ENCODE measurements at places on chromosomes 7 and 10.

GRCh38 chr10:87090779-87091178, 3.9 kb downstream of the GLUD1 start:
- DNase-seq = no peak

- no peak for DNase-seq
Measured at GRCh38 chr7:738723-739454, 11.8 kb upstream of the PRKAR1B start.

- no peak for DNase-seq
Measured at GRCh38 chr10:104512800-104513199, 128.3 kb upstream of the SORCS3 start.

GRCh38 chr7:1144269-1144771, 15.7 kb downstream of the ZFAND2A start:
- DNase-seq = no peak

DNA sequence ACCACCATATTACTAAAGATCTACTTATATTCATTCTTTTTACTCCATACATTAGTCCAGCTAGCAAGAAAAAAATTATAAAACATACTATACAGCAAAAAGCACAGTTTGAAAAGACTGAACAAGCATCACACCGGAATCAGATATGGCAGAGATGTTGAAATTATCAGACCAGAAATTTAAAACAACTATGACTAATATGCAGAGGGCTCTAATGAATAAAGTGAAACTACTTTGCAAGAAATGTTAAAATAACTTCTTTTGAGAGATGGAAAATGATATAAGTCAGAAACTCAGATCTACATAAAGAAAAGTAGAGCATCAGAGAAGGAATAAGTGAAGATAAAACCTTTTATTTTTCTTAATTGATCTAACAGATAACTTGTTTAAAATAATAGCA, 50.9 kb downstream of the SGCE start:
- no peak for DNase-seq

DNA sequence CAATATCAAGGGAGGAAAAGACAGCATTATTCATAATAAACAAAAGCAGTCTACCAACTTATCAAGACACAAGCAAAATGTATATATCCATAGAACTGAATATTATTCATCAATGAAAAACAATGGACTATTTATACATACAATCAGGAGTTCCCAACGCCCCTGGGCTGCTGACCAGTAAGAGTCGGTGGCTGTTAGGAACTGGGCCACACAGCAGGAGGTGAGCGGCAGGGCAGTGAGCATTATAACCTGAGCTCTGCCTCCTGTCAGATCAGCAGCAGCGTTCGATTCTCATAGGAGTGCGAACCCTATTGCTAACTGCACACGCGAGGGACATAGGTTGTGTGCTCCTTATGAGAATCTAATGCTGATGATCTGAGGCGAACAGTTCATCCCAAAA, 71.7 kb upstream of the GPR22 start:
- no peak for DNase-seq

- DNase-seq = no peak
Measured at GRCh38 chr7:104804696-104805095, 209.3 kb upstream of the KMT2E start.

DNA sequence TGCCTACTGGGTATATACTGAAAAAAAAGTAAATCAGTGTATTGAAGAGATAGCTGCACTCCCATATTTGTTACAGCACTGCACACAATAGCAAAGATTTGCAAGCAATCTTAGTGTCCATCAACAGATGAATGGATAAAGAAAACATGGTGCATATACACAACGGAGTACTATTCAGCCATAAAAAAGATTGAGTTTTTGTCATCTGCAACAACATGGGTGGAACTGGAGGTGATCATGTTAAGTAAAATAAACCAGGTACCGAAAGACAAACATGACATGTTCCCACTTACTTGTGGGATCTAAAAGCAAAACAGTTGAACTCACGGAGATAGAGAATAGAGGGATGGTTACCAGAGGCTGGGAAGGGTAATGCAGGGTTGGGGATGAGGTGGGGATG, 34.2 kb upstream of the FAM171A1 start:
- DNase-seq = no peak

DNA sequence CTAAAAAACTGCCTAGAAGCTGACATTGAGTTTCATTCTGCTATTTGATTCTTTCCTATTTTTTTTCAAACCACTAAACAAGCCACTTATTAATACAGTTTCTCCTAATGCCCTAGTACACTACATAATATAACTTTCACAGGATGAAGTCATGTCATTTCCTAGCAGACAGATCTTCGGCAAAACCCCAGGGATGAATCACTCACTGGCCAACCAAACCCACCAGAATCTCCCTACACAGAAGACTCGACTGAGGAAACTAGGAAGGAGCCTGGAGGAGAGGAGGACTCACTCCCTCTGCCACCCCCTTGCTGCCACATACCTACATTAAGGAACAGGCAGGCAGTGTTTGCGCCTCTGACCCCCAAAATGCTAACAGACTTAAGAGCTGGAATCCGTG, 33.4 kb downstream of the XPNPEP1 start:
- DNase-seq = no peak

DNA sequence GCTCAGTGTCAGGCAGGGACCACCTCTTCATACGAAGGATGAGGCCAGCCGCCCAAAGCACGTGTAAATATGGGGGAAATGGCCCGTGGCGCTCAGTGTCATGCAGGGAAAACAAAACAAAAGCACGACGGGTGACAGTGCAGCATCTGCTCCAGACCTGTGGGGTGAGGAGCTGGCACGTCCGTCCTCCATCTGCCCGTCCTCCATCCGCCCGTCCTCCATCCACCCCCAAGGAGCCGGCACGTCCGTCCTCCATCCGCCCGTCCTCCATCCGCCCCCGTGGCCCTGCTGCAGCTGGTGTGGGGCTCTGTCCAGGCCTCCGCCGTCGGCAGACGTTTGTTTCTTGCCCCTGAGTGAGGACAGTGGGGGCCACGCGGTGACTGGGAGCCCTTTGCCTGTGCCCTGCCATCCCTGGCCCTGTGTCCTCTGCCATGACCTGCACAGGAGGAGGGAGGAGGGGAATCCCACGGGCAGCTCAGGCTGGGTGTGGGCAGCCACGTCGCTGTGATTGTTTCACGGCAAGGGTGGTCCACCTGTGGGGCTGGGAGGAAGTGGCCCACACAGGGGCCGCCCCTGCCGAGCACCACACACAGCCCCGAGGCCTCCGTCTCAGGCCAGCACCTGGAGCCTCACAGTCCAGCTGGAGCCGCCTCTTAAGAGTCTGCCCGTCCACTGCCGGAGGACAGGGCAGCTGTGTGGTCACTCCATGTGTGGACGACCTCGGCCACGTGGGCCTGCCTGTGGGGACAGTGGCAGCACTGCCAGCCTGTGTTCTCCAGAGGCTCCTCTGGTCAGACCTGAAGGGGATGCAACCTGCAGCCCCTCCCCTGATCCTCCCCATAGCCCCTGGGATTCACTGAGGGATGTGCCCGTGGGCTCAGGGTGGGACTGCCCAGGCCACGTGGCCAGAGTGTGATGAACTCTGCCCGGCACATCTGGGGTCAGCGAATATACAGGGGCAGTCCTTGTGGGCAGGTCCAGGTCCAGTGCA, 38.2 kb upstream of the DPYSL4 start:
- no peak for DNase-seq

GRCh38 chr10:105252911-105253310, 611.8 kb downstream of the SORCS3 start:
- DNase-seq = no peak

DNA sequence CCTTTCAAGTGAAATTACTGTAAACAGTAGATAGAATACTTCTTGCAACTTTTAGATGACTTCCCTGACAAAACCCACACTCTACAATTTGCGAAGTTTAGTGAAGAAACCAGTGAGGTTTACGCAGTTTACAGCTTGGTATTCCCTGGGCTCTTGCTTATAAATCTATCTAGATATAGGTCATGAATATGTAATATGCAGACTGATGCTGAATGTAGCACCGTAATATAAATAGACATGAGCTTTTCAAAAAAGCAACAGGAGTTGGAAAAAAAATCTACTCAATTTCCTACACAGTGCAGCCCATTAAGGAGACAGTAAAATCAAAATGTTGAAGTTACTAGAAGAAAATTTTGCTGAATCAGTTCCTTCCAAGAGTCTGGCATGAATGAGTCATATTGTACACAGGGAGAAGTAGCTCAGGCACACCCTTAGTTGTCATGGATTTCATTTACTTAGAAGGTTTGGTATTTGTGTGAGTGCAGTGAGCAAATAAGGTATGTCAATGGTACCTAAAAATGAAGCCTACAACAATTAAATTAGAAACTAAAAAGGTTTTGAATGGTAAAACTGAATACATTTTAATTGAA, 67.7 kb upstream of the NEUROD6 start:
- DNase-seq = no peak

- DNase-seq = no peak
Measured at GRCh38 chr7:80791509-80791929, 127.3 kb downstream of the SEMA3C start.

DNA sequence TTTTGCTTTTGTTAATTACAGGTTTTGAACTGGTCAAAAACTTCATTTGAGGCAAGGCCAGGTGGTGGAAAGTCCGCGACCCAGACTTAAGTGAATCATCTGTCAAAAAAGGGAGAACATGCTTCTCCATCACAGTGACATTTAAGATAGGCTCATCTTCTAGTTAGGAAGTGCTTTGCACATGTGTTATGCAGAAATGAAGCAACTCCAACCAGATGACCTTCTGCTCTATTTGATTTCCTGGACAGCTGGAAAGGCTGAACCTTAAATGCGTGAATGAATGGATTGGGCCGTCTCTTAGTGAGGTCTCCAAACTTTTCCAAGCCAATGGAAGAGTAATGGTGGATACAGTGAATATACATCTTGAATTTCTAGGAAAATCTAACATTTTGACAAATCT, 101.6 kb upstream of the FAM13C start:
- DNase-seq = no peak

DNA sequence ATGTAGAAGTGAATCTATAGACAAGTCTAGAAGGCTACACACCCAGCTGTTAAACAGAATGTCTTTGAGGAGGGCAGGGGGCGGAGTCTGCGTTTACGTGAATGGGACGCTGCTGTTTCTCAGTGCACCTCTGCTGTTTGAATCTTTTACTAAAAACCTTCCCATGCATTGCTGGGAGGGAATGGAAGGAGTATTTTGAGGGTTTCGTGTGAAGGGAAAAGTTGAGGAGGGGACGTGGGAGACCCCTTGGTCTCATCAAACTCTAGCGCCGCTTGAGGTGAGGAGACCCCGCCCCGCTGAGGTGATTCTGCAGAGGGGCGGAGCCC, 492 bp upstream of the VCL start:
- no peak for DNase-seq

DNA sequence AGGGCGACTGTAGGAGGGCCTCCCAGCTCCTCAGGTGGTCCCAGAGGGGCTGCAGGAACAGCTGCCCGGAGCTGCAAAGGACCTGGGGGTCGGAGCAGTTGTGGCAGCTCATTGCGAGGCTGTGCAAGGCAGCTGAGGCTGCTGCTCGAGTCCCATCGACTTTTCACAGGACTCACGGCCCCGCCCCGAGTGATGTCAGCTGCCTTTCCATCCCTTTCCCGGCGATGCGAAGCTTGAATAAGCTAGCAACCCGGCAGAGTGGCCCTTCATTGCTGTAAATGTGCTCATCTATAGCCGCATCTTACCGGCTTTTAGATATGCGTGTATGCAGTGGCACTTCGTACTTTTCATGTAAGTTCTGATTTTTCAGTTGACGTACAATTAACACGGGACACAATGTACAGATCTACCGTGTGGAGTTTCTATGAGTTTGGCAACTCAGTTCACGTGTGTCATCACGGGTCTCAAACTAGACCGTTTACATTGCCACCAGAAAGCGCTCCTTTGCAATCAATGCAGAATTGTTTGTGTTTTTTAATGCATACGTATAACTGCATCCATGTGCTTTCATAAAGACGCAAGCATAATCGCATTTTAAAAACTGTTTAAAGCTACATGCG, at the start of gene CH25H:
CH25H (minus strand) TSS at position 137 of the 620 bp plus-strand sequence; CDS start at position 112, 25 bp downstream.
- DNase-seq = no peak

DNA sequence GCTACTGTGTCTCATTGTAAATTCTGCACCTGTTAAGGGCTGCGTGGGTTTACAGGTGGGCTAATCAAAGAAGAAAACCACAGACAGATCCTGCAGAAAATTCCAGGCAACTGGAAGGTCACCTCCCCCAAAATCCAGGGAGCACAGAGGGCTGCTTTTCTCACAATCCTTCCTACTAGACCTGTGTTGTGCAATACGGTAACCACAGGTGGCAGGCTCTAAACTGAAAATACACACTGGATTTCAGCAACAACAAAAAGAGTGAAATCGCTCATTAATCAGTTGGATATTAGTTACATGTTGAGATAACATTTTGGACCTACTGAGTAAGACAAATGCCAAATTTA, 83.2 kb downstream of the SLC16A9 start:
- DNase-seq = no peak

DNA sequence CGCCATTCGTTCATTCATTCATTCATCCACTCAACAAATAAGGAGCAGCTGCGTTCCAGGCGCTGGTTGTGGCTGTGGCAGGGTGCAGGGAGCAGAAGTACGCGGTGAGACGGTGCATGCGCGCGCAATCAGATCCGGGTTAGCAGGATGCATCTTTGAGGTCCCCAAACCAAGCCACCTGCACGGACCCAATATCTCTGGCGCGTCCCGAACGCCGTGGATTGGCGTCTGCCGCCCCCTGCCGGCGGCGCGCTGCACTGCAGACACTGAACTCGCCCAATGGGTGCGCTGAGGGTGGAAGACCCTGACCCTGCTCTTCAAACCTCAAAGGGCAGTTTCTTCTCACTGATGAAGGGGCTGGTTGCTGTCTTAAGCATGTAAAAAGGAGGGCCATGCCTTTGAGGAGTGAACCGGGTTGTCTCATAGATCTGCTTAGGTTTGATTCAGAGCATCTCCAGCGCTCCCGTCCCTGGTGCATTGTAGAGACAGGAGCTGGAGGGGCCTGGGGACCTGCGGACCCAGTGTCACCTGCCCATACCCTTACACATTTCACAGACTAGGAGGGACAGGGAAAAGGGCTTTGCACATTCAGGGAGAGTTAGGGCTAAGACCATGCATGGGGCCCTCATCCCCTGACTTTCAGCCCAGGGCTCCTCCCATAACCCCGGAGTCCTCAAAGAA, 102.5 kb downstream of the RAMP3 start:
- DNase-seq = no peak

- DNase-seq = no peak
Measured at GRCh38 chr7:6565655-6566054, 11.6 kb upstream of the ZDHHC4 start.

DNA sequence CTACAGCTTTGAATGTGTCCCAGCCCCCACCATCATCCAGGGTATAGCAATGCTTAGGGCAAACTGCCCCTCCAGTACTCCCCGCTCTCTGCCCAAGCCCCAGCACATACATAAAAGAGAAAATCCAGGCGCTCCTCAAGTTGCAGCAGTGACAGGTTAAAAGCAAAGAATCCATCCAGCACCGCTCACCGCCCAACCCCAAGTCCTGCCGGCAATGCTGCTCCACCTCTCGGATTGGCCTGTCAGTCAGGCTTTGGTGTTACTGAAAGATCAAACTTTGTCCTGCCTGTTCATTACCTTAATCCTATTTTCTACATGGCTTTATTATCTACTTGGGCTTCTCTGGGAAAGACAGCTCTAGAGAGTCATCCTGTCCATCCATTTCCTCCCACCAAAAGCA, 31.9 kb downstream of the DPCD start:
- no peak for DNase-seq

GRCh38 chr10:7478727-7479457, 68.1 kb upstream of the SFMBT2 start:
- DNase-seq = no peak

- no peak for DNase-seq
Measured at GRCh38 chr7:98984126-98984525, 105.8 kb downstream of the TRRAP start.

All from esophagus squamous epithelium (tissue), 5 donors.